Activated CD8-positive, alpha-beta T cell treated with anti-CD3 and anti-CD28 coated beads for 36 hours (primary cell): ENCODE measurements at places on chromosomes 6 and 20. TPM values are rescaled to one million over a fixed set of nuclear protein-coding genes. Genes with fewer than 3 reads are reported as not detected.

TREML2 gene
- 6.9 TPM for total RNA-seq

EFCAB8 gene
- 0.92 TPM for total RNA-seq

PRSS35 gene
- not detected for total RNA-seq

DNA sequence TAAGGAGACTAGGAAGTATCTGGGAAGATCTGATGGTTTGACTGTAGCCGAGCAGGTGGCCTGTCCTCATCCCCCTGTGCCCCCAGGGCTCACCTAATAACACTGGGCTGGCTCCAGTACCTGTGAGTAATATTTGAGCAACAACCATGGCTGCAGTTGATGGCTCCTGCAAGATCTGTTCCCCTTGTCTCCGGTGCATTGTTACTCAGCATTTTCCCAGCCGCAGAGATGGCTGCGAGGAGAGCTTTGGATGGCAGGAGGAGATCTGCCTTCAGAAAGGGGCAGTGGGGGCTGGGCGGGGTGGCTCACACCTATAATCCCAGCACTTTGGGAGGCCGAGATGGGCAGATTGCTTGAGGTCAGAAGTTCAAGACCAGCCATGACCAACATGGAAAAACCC is 39.3 kb downstream of the PTK7 start:
- no peak for DNase-seq

DNA sequence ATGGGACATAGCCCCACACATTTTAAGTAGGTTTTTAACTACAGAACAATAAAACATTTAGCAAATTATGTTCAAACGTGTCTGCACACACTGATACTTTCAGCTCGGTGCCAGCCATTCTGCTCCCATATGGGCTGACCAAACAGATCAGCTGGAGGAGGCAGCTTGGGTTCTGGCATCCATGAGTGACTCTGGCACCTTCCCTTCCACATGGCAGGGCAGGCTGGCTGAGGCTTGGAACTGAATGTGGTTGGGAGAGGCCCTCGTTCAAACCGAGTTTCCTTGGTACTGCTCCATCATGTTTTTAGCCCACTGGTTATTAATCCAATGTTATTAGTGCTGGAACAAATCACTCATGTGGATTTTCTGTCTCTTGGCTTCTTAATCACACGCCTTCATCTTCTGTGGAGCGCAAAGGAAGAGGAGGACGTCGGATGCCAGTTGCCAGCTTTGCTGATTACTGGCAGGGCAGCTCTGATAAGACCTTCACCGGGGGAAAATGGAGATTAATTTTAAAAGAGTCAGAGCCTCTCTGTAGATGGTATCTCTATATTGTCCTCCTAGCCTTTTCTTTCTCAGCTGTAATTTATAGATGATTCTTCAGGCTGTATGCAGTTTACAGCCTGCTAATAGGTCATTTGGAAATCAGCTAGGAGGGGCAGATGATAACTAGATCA is 93.1 kb upstream of the TIAM2 start:
- DNase-seq, result no peak

DNA sequence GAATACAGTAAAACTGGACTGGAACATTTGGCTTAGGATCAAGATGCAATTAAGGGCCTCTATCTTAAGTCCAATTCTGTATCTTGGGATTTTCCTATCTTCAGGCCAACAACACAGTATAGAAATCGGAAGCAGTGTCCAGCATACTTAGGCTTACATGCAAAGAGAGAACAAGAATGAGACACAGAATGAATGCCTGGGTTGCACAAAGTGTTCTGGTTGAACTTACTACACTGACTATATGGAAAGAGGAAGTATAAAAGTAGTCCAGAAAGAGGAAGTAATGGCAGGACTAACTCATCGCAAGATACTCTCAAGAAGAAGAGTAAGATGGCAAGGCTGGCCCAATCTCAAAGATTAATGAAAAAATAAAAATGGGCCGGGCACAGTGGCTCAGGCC is 87.6 kb downstream of the BTBD9 start:
- no peak for DNase-seq

- no peak for DNase-seq
Observed at GRCh38 chr6:169035385-169036240, 218.0 kb downstream of the THBS2 start.

DNA sequence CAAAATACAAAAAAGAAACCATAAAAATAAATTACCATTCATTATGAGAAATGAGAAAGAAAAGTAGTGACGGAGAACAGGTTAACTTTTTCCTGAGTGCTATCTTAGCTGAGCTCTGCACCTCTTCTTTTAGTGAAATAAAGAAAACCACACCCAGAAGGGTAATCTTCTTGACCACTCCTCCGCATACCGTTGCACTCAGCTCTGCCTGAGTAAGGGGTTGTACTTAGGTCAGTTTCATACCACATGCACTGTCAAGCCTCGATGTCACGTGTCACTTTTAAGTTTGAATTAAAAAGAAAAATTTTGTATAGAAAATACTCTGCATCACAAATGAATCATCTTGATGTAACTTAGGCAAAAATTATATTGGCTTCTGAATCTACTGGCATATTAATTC is 2.8 kb downstream of the EZR start:
- peak; percentile 58 for DNase-seq
